Neural progenitor cell (in vitro differentiated cells): ENCODE measurements at places on chromosomes 7 and 10. TPM values are rescaled to one million over a fixed set of nuclear protein-coding genes. Genes with fewer than 3 reads are reported as not detected.

GRCh38 chr7:149642589-149642988 lies 130.8 kb downstream of the ZNF467 start:
- DNase-seq: no peak

- DNase-seq: no peak
Observed at GRCh38 chr7:47516985-47517600, 64.8 kb downstream of the TNS3 start.

DNA sequence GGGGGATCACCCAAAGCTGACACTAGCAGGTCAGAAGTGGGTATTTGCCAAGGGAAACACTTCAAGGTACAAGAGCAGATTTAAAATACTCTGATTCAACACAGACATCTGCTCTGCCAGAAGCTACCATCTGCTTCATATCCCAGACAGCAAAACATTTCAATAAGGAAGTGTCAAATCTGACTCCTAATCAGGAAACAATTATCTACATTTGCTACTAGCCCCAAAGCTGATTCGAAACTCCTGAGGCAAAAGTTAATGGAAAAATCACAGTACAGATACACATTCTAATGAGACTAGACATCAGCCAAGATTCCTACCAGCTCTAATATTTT lies 48.9 kb downstream of the PARD3 start:
- no peak for DNase-seq

DNA sequence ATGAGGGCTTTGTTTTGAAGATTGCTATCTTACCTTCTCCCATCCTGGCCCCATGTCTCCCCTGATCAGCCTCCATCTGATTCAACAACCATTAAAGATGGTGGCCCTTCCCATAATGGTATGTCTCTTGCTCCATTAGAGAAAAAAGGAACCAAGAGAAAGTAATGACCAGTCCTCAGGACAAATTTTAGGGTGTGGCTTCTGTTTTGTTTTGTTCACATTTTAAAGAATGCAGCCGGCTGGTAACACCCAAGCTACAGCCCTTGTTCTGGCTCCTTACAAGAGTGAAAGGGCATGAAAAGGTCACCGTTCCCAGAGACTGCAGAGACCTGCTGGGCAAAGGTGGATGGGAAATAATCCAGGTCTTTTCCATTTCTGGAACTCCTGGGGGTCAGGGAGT lies 287.9 kb upstream of the NEBL start:
- no peak for DNase-seq

- DNase-seq: no peak
Observed at GRCh38 chr10:129759214-129760002, 204.7 kb downstream of the EBF3 start.

- peak; percentile 54 for DNase-seq
Observed at GRCh38 chr10:17023386-17024298, 106.0 kb downstream of the CUBN start.

- DNase-seq: no peak
Observed at GRCh38 chr10:73850211-73850610, 24.1 kb downstream of the CAMK2G start.

DNA sequence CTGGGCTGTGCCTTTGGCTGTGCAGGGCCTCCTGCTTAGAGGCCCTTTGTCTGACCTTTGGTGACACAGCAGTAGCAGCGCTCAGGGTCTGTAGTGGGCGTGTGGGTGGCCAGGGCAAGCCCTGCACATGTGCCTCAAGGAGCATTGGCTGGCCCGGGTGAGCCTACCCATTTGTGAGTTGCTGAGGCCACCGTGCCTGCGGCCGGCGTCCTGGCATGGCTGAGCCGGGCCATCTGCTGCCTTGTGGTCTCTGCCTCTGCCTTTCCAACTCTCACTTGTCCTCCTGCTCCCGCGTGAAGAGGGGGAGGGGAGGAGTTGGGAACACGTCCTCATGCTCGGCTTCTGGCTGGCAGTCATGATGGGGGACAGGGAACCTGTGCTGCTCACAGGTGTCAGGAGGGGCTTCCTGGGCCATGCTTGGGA lies 9.2 kb upstream of the ORAI2 start:
- DNase-seq: no peak

DNA sequence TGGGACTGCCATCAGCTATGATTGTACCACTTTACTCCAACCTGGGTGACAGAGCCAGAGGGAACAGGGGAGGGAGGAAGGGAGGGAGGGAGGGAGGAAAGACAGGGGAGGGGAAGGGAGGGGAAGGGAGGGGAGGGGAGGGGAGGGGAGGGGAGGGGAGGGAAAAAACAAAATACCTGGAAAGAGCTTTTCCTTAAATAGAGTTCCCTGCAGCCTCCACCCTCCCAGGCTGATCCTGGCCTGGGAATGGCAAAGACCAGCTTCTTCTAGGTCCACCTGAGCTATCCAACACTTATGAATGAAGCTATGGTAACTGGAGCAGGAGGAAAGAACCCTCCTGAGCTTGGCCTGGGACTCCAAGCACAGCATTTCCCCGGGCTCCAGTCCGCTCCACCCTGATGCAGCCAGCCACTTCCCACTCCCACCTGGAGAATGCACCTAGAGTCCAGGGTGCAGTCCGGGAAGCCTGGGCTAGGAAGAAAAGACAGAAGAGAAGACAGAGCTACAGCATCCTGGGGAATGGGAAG lies 66.1 kb downstream of the GRID1 start:
- DNase-seq: no peak

- peak; percentile 85 for DNase-seq
Observed at GRCh38 chr10:102596506-102596971, 47.7 kb upstream of the TRIM8 start.

DNA sequence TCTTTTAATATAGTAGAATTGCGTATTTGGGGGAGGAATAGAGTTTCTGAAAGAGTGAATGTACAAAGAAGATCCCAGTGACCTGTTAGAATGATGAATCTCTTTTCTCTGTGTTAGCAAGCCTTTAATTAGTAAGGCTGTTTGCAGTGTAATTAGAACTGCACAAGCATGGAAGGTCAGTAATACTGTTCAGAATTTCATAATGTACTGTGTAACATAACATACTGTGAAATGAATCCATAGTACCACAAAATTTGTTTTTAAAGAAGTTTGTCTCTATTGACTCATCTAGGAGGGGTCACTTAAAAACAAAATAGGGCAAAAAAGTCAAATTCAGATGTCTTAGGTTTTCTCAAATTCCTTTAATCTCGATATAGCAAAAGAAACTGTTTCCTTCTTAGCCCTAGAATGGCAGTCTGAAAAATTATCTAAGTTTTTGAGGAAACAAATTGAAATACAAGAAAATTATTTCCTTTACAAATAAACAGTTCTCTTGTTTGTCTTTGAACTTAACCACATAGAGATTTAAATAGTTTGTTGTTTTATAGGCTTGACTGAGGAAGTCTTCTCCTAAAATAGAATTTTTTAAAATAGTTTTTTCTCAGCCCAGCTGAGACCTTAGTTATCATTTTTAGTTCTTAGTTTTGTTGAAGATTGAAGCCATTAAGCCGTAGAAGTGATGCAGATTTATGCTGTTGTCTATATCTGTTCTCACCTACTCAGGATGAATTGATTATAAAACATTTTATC lies 12.5 kb downstream of the ADK start:
- DNase-seq: no peak

DNA sequence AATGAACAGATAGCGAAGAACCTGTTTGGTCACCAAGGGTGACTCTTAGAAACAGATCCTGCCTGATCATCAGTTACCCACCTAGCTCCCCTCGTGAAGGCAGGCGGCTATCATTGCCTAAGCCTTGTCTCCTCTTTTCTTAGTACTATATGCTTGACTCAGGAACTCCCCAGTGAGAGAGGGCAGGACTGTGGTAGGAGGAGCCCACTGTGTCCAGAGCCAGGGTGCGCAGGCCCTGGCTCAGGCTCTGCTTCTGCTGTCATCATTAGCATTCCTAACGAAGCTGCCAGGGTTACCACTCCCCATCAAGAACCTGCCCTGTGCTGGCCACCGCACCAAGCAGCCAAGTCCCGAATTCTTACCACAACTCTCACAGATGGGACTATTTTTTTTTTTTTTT lies 160.8 kb downstream of the CHN2 start:
- no peak for DNase-seq

DNA sequence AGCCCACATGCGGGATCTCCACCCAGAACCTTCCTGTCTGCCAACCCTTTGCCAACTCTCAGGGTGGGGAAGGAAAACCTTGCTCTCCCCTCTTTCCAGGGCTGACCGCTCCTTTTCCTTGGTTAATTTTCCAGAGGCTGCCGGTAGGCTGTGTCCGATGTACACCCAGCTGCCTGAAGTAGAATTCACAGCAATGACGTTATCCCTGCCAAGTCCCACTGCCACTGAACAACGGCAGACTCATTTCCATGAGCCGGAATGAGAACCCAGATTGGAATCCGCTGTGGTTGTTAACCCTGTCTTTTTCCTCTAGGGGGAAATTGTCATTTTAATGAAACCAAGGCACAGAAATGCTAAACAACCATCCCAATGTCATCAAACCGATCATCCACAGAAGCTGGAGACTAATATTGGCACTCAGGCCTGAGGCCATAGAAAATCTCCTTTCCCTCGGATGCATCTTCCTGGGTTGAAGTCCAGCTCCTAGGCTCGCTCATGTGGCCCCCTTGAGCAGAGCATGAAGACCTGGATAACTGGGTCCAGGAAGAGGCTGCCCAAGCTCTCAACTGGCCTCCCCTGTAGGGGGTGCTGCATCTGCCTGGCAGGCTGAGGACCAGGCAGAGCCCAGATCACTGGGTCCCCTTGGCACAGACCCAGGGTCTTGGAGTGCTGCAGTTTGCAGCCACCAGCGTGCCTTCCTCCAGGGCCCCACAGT lies 30.4 kb downstream of the KLRG2 start:
- DNase-seq: no peak

GRCh38 chr7:131013716-131014115 lies 279.7 kb upstream of the KLF14 start:
- DNase-seq: no peak

DNA sequence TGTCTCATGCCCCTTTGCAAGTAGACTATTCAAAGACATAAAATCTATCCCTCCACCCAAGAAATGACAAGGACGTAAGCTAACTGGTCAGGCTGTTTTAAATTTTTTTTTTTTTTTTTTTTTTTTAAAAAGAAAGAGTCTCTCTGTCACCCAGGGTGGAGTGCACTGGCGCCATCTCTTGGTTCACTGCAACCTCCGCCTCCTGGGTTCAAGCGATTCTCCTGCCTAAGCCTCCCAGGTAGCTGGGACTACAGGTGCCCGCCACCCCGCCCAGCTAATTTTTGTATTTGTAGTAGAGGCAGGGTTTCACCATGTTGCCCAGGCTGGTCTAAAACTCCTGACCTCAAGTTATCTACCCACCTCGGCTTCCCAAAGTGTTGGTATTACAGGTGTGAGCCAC lies 11.2 kb downstream of the TRA2A start:
- no peak for DNase-seq

GRCh38 chr7:141534757-141535737 lies 16.2 kb upstream of the AGK start:
- no peak for DNase-seq

DNA sequence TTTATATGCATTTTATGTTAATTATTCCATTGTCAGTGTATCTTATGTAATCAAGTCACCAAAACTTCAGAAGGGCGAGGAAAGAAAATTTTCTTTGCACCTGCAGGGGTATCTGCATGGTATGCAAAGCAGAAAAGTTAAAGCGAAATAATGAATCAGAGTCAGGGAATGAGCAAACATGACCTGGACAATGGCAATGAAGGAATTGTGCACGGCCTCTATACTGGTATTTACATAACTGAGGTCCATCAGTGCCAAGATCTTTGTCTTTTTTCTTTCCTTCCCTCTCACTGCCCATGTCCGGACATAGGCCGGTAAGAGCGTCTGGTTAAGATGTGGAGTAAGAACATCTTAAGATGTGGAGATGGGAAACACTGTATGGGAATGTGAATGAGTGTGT lies 14.4 kb upstream of the AKR1C3 start:
- DNase-seq: no peak

DNA sequence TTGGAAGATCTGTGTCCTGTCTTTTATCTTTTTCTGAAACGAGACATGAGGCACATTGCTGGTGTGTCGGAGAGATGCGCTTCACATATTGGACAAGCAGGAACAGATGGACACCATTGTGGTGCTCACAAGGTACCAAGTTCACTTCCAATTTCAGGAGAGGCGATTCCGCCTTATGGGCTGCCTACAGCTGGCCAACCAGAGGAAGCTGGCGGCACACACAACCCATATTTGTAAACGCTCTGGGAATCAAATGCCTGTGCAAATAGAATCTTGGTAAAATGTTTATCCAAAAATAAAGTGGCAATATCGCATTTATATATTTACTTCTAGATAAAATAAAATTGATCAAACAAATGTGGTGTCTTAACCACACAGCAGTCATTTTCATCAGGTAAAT lies 337.4 kb downstream of the TCERG1L start:
- DNase-seq: no peak

- DNase-seq: no peak
Observed at GRCh38 chr7:66558660-66559465, 69.8 kb upstream of the KCTD7 start.

DNA sequence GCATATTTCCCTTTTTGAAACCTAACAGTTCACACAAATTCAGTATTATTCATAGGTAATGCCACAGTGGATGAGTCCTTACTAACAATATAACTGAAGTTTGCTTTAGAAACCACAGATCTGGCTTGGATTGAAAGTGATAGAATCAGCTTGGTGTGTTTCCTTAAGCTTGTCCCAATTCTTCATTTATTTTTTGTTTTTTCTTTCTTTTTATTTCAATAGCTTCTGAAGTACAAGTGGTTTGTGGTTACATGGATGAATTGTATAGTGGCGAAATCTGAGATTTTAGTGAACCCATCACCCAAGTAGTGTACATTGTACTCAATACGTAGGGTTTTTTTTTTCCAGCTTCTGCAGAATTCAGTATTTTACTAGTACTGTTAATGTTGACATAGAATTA lies 518.2 kb upstream of the SEMA3D start:
- DNase-seq: no peak

- DNase-seq: peak; percentile 17
Observed at GRCh38 chr7:55366461-55367070, 1.4 kb downstream of the LANCL2 start.

DNA sequence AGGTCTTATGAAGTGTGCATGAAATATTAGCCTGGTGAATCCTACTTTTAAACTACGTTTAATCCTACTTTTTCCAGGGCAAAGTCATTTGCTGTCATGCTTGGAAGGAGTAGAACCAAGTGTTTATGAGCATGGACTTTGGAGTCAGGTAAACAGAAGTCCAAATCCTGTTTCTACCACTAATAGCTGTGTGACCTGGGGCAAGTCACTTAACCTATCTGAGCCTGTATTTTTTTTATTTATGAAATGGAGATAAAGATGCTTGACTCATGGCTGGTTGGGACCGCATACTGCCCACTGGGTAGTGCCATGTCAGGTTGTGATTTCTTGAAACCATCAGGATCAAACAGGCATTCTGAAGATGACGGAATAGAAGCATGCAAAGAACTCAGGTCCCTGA lies 249.6 kb downstream of the BAMBI start:
- DNase-seq: no peak

DYNC1I1 gene
- total RNA-seq: 0.53 and 0.79 TPM in 2 replicates

PITX3 gene
- total RNA-seq: 0.46 TPM in 1 of 2 replicates, not detected in the other

TRIM50 gene
- not detected in 2 replicates for total RNA-seq

AOC1 gene
- total RNA-seq: not detected in 2 replicates

CYP2C18 gene
- total RNA-seq: 0.15 TPM in 1 of 2 replicates, not detected in the other

LIPK gene
- total RNA-seq: not detected in 2 replicates

KCNIP2 gene
- total RNA-seq: 2.4 and 5.5 TPM in 2 replicates

RASSF4 gene
- 3.1 and 9.7 TPM in 2 replicates for total RNA-seq

ASZ1 gene
- total RNA-seq: not detected in 2 replicates

RNLS gene
- 9.1 and 11.9 TPM in 2 replicates for total RNA-seq
